ENCODE measurements at places on chromosomes 6 and 20.
A peak's percentile ranks its signal among the peaks of the same experiment; 100 is the strongest.

DNA sequence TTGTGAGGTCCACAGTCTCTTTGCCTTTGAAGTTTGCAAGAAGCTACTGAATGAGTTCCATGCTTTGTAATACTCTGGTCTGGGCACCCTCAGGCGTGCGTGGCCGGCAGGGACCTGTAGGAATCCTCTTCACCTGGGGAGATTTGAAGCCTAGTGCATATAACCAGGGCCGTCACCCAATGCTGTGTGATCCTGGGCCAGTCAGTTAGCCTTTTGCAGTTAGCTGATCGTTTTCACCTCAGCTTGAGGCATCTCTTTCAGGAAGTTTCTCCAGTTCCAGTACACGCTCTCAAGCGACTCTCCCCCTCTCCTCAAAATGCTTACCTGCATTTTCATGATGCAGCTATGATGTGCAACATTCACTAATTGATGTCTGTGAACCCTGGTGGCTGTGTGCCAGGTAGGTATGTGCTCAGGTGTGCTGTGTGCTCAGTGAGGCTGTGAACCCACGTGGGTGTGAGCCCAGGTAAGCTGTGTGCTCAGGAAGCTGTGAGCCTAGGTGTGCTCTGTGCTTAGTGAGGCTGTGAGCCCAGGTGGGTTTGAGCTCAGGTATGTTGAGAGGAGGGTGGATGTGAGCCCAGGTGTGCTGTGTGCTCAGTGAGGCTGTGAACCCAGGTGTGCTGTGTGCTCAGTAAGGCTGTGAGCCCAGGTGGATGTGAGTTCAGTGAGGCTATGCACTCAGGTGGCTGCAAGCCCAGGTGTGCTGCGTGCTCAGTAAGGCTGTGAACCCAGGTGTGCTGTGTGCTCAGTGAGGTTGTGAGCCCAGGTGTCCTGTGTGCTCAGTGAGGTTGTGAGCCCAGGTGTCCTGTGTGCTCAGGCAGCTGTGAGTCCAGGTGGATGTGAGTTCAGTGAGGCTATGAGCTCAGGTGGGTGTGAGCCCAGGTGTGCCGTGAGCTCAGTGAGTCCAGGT is 120.4 kb downstream of the PHACTR3 start:
- DNase-seq, result no peak

DNA sequence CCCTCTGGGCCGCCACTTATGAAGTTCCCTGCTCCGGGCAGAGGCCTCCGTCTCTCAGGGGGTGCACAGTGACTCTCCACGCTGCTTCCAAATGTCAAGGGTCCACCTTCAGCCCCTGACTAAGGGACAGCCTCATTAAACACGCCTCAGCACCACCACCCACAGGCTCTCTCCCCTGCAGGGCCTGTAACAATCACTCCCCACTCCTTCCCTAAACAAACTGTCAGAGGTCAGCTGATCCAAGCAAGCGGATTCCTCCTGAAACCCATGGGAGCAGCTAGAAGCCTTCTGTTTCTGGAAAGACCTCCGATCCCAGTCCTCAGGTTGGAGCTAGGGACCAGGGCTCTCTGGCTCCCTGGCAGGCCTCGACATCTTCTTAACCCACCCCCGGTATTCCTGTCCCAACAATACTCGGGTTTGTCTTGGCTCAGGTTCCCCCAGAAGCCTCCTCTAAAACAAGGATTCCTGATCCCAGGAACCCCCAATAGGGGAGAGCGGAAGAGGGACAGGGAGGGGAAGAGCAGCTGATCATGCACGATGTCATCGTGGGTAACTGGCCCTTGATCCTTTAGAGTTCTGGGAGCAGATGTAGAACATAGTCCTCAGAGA is 181.0 kb downstream of the ZNF217 start:
- DNase-seq, result no peak

DNA sequence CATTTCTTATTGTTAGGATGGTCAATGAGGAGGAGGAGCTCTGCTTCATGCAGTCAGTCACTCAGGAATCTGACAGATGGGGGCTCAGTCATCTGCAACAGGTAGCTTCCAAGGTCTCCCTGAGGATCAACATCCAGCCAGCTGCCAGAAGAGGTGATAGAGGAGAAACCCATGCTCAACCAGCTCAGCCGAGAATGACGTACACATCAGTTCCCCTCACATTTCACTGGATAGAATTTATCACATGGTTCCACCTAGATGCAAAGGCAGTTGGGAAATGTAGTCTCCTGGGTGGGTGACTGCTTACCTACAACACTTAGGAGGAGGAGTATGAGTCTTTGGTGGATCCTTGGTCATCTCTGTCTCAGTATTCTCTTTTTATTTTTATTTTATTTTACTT is 144.5 kb downstream of the CEBPB start:
- DNase-seq, result no peak

DNA sequence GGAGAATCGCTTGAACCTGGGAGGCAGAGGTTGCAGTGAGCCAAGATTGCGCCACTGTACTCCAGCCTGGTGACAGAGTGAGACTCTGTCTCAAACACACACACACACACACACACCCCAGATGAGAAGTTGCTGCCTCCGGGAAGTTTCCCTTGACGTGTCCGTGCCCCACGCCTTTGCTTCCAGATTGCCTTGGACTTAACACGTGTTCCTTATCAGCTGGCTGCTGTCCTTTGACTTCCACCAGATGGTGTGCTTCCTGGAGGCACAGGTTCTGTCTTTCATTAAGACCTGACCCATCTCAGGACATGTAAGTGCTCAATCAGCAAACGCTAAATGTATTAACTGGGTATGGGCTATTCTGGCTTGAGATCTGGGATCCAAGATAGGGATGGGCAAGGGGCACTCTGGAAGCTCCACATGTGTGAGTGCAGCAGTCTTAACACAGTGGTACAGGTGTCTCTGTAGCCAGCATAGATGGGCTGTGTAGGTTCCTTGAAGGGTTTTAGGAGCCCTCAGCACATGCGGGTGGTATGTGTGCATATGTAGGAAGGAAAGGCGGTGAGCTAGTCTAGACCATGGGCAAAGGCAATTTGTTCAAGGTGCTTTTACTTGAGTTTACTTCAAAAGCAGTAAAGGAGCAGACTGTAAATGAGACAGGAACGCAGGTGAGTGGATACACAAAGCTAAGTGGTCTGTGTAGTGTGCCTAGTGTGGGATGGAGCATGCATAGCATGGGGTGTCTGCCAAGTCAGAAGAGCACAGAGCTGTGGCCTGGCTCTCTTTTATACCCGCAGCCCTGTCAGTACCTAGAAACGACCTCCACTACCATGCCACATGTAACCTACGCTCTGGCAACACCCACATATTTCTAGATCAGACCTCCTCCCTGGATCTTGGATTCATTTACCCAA is 11.6 kb downstream of the PIGT start:
- no peak for DNase-seq

DNA sequence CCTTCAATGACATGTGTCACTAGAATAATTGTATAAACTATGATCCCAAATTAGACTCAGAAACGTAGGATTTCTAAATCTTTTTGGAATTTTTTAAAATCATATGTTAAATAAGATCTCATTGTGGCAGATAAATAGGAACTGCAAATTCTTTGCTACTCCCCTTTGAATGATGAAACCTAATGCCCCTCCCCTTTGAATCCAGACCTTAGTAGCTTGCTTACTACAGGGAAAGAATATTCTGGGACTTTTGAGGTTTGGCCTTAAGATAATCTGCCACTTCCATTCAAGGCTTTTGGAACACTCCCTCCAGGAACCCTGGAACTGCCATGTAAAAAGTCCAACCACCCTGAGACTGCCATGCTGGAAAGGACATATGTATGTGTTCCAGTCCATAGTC is 7.1 kb downstream of the TDP2 start:
- no peak for DNase-seq

DNA sequence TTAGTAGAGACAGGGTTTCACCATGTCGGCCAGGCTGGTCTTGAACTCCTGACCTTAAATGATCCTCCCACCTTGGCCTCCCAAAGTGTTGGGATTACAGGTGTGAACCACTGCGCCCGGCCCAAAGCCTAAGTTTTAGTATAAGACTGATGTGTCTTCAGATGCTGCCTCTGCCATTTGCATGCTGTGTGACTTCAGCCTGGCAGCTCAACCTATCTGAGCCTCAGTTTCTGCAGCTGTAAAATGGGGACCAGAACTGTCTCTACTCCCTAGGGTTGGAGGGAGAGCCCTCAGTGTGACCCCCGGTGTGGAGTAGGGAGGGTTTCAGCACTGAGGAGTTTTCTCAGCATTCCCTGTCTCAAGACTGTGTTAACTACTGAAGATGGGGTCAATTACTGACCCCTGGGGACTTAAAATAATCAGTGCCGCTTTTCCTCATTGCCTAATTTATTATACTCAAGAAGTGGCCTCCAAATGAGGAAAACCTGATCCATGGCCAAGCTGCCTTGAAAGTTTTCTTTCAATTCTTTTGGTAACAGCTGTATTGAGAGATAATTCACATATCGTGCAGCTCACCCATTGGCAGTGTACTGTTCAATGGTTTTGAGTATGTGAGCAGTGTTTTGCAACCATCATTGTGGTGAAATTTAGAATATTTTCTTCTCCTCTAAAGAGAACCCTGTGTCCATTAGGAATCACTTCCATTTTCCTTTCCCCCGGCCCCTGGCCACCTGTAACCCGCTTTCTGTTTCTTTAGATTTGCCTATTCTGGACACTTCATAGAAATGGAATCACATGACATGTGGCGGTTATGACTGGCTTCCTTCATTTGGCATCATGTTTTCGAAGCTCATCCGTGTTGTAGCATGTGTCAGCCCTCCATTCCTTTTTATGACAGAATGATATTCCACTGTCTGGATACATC is 64.8 kb downstream of the PHACTR3 start:
- no peak for DNase-seq

- DNase-seq, result no peak
Measured at GRCh38 chr6:63458480-63459115, 113.7 kb upstream of the LOC128125822 start.

GRCh38 chr20:40887105-40887504 is 141.5 kb upstream of the TOP1 start:
- DNase-seq, result no peak

DNA sequence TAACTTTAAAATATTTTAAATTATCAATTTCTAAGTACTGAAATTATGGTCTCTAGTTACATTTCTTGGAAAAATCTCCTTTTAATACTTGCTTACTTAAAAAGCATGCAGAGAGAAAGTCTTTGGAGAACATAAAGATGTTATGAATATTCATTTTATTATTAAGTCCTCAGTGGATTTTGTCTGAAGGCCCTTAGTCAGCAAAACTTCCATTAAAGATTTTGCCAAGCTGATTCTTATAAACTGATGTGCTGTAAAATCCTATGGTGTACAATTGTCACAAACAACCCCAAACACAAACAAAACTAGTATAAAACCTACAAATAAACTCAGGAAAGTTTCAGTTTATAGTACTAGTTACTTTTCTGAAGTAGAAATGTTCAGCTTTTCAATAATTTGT is 372.7 kb downstream of the MEI4 start:
- no peak for DNase-seq

GRCh38 chr6:161682982-161683381 is 409.1 kb upstream of the AGPAT4 start:
- DNase-seq, result no peak

- peak; percentile 75 for DNase-seq
Measured at GRCh38 chr6:16752206-16752866, 8.9 kb downstream of the ATXN1 start.

DNA sequence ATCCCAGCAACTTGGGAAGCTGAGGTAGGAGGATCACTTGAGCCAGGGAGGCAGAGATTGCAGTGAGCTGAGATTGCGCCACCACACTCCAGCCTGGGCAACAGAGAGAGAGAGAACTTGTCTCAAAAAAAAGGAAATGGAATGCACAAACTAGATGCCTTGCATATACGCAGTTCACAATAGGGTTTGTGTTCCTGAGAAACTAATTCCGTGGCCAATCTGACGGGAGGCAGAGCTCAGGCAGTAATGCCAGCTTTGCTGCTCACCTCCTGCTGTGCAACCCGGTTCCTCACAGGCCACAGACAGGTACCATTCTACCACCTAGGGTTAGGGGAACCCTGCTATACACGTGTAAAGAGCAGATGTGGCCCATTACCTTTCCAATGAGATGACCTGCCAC is 1.4 kb downstream of the CDK5RAP1 start:
- DNase-seq, result no peak

DNA sequence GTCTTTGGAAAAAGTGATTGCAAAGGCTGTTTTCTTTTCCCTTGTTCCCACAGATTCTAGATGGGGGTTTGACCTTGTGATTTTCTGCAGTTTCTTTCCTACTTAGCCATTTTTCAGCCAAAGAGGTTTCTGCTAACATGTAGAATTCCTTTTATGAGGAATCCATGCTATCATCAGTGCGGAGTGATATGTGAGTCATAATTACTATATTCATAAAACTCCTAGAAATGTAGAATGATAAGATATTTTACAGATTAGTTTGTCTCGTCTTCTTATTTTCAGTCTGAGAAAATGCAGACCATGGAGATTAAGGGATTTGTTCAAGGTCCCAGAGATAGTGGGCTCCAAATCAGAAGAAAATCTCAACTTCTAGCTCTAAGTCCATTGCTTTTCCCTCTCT is 98.6 kb downstream of the KCNQ5 start:
- DNase-seq, result no peak

DNA sequence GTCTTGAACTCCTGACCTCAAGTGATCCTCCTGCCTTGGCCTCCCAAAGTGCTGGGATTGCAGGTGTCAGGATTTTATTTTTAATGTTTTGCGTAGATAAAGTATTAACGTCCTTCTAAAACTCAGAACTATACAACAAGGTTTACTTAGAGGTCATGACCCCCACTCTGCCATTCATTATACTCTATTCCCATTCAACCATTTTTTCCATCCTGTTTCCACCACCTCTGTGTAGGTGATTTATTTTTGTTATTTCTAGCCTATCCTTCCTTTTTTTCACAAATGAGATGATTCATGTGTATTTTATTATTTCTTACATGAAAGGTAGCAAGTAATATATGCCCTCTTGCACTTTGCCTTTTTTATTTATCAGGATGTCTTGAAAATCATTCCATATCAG is 138.1 kb downstream of the FARS2 start:
- DNase-seq, result no peak

DNA sequence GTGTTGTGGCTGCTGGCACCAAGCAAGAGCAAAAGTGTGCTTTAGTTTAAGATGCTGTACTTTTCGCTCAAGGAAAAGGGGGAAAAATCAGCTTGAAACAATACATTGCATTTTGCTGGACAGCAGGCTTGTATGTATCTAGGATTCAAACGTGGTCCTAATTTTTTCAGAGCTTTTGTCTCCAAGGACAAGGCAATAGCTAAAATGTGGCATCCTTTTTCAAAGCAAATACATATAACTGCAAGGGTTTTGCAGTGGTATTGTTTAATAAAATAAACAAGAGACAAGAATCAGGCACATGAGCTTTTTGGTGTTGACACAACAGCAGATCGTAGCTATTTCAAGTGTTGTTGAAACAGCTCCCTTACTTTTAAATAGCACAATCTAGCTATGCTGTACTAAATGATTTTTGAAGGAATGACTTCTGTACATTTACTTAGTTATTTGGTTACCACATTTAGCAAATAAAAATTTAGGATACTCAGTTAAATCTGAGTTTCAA is 137.0 kb upstream of the HEY2 start:
- DNase-seq, result no peak

DNA sequence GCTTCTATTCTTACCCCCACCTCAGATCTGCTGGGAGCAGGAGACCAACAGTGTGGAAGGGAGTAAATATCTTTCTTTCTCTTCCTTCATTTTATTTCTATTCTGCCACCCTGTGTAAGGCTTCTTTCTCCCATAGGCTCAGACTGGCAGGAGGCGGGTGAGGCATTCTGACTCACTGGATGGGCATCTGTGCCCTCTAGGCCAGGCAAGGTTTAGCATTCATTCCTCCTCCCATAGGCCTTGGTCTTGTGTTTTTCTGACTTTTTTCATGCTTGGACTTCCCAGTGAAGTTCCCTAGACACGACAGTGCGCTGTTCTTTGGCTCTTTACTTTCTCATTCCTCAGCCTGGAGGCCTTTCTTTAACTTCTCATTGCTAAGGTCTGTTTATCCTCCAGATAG is 235.2 kb downstream of the SYNE1 start:
- peak; percentile 68 for DNase-seq

All from COLO829 (cell line).